IPS DF 6.9 (cell line): ENCODE measurements at places on chromosomes 11 and 22.

GRCh38 chr22:38927033-38927781 is 30.2 kb upstream of the APOBEC3A start:
- peak; percentile 48 for DNase-seq

DNA sequence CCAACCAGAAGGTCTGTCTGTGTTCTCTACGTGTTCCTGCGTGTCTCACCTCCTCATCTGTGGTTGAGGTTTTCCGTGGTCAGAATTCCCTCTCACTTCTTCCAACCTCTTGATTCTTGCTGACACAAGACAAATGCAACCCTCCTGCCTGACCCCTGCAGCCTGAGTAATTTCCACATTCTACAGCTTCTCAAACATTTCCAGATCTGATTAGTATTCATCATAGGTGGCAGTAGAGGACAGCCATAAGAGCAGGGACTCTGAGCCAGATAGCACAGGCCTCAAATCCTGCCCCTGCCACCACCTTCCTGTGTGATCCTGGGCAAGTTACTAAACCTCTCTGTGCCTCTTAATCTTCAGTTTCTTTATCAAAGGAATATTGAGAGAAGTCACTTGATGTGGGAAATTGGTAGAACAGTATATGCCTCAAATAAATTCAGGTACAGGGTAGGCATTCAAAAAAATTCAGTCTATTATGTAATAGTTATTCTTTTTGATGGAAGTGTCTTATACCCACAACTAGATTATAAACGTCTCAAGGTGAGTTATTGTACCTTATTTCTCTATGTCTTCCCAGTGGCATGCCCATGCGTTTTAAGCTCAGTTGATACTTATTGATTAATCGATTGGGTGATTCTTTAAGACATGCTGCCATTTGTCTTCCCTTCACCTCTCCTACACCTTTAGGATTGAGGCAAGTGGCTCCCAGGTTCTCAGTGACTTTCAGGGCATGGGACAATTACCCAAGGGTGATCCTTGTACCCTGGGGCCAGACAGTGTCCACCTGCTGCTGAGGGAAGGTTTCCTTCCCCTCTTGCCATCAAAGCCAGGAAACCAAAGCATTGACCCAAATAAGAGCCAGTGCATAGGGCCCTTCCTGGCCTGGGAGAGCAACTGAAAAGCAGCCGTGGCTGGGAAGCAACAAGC is 19.6 kb downstream of the POU2AF1 start:
- DNase-seq = no peak

DNA sequence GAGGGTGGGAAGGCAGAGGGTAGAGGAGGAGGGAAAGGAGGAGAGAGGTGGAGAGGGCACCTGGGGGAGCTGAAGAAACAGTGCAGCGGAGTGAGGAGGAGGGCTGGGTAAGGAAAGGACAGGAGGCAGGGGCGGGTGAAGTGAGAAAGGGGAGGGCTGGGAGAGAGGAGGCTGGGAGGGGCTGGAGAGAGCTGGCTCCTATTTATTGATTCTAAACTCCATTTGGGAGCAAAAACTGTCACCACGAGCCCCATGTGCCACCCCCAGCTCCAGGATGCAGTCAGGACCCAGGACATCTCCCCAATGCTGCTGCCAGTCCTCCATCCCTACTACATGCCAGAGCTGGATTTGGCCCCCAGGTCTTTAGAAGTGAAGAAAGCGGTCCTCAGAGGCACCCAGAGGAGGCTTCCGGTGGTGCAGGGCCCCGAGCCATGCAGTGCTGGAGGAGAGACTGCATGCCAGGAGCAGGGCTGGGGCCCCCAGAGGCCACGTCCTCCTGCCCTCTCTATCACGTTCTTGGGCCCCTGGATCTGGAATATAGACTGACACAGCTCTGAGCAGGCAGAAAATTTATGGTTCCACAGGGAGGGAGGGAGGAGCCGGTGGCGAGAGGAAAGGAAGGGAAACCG is 53.7 kb downstream of the SLC22A12 start:
- no peak for DNase-seq

- no peak for DNase-seq
These were observed 19.9 kb downstream of the PHLDA2 start for GRCh38 chr11:2909133-2909902.

GRCh38 chr22:21054714-21055563 is 9.2 kb downstream of the LRRC74B start:
- no peak for DNase-seq

GRCh38 chr11:2977113-2977512 is 15.0 kb downstream of the NAP1L4 start:
- DNase-seq = no peak

DNA sequence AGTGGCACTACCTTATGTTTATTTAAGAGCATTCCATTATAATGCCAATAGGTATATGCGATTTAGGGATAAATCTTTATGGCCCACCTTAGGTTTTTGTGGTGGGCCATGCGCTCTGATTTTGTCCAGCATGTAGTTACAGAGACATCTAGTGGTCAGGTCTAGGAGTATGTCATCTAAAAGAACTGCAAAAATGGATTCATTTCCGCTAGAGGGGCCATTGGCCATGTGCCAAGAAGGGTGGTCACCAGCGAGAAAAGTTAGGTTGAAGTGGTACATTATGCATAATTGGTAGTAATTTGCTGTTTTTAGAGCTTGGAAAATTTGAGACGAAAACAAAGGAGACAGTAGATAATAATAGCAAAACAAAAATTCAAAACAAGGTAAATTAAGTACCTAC is 27.7 kb downstream of the LRRC4C start:
- DNase-seq = peak; percentile 20

DNA sequence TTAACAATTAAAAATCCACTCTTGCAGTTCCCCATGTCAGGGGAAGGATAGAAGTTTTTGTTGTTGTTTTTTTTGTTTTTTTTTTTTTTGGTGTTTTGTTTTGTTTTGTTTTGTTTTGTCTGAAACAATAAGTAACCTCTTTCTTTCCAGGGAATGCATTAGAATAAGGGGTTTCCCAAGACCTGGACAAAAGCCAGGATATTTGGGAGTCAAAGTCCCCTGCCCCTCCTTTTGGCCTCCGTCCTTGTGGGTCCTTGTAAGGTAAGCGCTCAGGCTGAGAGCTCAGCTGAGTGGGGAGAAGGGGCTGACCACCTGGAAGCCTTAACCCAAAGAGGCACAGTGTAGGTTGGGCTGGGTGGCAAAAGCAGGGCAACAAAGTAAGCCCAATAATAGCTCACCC is 515.4 kb downstream of the SOX6 start:
- no peak for DNase-seq

GRCh38 chr11:12453243-12453642 is 75.9 kb downstream of the PARVA start:
- DNase-seq = no peak

- no peak for DNase-seq
These were observed 7.7 kb downstream of the CAT start for GRCh38 chr11:34446386-34446785.

GRCh38 chr11:62295504-62295903 is 3.4 kb downstream of the SCGB1D4 start:
- DNase-seq = no peak

DNA sequence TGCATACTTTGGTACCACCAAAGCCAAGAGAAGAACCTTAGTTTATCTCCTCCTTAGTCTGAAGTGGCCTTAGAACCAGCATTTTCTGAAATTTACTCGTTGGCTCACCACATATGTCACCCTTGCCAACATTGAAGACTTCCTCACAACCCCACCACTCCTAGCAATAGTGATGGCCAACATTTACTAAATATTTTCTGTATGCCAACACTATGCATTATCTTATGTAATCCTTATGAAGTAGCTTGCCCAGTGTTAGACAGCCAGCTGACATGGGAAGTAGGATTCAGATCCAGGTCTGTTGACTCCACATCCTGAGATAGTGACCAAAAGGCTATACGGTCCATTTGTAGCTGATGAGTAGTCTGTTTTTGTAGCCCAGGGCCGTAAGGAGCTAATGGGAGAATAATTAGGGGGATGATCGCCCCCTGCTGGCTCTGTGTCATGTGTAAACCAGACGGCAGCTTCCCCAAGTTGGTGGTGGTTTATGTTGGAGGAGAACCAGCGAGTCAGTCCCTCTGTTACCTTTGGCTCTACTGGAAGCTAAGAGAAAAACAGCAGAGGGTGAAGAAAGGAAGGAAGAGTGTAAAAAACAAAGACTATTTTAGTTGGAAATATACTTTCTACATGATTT is 120.5 kb upstream of the RASSF10 start:
- peak; percentile 74 for DNase-seq

DNA sequence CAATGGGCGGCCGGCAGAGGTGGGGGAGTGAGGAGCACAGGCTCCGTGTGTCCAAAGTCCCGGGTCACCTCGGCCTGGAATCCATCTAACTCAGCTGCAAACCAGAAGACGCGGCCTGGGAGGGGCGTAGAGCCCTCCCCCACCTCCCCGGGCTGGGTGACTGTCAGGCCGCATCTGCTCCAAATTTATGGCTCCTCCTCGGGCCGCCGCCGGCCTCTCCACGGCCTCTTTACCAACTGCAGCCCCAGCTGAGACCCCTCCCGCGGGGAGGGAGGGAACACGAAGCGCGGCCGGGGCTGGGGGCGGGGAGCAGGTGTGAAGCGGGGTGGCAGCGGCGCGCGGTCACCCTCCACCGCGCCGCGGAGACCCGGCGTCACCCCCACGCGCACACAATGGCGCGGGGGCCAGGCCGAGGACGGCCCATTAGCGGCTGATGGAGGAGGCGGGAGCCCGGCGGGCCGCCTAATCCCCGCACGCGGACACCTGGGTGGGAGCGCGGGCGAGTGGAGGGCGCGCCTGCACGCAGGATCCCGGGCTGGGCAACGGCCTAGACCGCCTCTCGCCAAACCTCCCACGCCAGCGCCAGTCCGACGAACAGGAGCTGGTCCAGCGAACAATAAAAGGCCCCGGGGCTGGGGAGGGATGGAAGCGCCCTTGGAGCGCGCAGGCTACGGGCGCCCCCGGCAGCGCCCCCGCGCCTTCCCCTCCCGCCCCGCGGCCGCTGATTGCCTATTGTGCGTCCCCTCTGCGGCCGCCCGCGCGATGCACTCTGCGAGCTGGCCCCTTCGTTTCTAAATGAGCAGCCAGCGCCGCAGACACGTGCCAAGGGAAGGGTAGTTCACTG is 25.9 kb upstream of the ROBO3 start:
- DNase-seq = no peak

GRCh38 chr22:31874821-31875220 is 69.5 kb upstream of the YWHAH start:
- DNase-seq = no peak

- DNase-seq = no peak
These were observed 50.2 kb downstream of the MCAM start for GRCh38 chr11:119266517-119267255.

GRCh38 chr11:122963961-122964360 is 17.7 kb downstream of the BSX start:
- no peak for DNase-seq

DNA sequence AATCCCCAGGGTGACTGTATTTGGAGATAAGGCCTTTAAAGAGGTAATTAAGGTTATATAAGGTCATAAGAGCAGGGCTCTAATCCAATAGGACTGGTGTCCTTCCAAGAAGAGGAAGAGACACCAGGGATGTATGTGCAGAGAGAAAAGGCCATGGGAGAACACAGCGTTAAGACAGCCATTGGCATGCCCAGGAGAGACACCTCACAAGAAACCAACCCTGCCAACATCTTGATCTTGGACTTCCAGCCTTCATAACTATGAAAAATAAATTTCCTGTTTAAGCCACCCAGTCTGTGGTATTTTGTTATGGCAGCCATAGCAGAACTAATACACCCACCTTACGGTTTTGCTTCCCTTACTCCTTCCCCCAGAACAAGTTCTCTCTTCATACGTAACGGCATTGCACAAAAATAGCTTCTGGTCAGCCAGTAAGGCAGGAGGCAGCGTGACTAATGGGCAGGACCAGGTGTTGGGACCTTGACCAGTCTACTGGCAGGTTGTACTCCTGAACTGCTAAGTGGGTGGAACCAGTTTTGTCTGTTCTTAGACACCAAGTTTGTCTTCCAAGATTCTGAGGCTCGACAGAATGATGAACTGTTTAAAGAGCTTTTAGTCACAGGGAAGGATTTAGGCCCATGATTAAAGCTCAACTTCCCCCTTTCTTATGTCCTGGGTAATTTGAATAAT is 31.9 kb upstream of the UPB1 start:
- no peak for DNase-seq
